Stimulated activated CD8-positive, alpha-beta memory T cell treated with anti-CD3 and anti-CD28 coated beads, Interleukin-15, amount 100 ng/mL, for 24 hours (primary cell): ENCODE measurements at places on chromosomes 4 and X.

- DNase-seq: no peak
Observed at GRCh38 chrX:118551426-118551825, 55.8 kb downstream of the DOCK11 start.

DNA sequence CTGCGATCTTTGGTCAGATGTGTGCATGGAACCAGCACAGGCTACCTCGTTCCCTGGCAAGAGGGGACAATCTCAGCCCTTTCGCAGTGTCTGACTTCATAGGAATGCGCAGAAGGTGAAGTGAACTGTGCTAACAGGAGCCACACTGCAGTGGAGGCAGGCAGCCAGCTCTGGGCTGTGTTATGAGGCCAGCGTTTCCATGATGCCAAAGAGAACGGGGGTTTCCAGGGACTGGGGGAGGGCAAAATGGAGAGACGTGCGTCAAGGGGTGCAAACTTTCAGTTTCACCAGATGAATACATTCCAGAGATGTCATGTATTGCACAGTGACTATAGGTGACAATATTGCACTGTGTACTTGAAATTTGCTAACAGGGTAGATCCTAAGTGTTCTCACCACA, 30.4 kb downstream of the CLDN34 start:
- no peak for DNase-seq

DNA sequence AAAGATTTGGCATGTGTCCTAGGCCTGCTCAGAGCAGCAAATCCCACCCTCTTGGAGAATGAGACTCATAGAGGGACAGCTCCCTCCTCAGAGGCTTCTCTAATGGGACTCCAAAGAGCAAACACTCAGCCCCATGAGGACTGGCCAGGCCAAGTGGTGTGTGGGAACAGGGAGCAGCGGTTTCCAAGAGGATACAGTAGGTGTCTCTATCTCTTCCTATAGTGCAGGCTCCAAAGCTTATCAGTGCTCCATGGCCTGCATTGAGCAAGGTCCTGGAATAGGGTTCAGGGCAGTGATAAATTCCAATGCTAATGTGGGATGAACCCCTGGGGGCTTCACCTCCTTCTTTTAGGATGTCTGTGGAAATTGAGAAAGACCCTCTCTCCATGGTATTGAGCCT, 15.7 kb upstream of the MAGEA10 start:
- DNase-seq: no peak

DNA sequence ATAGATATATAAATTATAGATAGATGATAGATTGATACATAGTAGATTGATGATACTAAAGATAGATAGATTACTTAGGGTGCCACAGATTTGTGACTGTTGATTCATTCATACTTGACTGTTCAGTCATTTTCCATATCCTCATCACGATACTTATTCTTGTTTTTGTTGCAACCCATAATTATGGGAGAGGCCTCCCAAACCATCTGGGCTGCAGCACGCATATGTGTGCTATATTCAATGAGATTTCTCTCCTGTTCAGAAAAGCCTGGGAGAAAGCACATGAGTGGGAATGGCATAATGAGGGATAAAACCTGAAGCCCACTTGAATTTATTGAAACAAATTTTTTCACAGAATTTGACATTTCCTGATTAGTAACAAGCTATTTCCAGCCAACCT, 346.4 kb upstream of the PRKX start:
- DNase-seq: no peak

- no peak for DNase-seq
Observed at GRCh38 chr4:4460759-4461158, 73.9 kb downstream of the NSG1 start.
